ENCODE measurements at places on chromosomes 12 and 14. TPM values are rescaled to one million over a fixed set of nuclear protein-coding genes. Genes with fewer than 3 reads are reported as not detected.
A peak's percentile ranks its signal among the peaks of the same experiment; 100 is the strongest.

Gene RBP5
- polyA plus RNA-seq: 2.0 TPM

Gene RAD9B
- 0.46 TPM for polyA plus RNA-seq

Gene REM2
- polyA plus RNA-seq: 0.98 TPM

DNA sequence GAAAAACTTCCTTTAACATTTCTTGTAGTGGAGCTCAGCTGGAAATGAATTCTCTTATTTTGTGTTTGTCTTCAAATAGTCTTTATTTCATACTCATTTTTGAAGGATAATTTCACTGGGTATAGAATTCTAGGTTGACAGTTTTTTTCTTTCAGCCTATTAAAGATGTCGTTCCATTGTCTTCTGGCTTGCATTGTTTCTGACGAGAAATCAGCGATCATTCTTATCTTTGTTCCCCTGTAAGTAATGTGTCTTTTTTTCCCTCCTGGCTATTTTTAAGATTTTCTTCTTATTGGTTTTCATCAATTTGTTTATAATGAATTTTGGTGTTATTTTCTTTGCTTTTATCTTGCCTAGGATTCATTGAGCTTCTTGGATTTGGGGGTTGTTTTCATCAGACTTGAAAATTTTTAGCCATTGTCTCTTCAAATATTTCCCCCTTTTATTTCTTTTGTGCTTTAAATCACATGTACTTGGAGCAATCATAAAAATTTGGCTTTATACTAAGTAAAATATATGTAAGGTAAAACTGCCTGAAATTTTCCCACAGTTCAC, 89.4 kb downstream of the UNC79 start:
- no peak overlapping the region for H3K4me3 ChIP-seq
- no peaks in the 10 kb centered on the region for H3K27me3 ChIP-seq
- H3K27ac ChIP-seq: no peak overlapping the region

DNA sequence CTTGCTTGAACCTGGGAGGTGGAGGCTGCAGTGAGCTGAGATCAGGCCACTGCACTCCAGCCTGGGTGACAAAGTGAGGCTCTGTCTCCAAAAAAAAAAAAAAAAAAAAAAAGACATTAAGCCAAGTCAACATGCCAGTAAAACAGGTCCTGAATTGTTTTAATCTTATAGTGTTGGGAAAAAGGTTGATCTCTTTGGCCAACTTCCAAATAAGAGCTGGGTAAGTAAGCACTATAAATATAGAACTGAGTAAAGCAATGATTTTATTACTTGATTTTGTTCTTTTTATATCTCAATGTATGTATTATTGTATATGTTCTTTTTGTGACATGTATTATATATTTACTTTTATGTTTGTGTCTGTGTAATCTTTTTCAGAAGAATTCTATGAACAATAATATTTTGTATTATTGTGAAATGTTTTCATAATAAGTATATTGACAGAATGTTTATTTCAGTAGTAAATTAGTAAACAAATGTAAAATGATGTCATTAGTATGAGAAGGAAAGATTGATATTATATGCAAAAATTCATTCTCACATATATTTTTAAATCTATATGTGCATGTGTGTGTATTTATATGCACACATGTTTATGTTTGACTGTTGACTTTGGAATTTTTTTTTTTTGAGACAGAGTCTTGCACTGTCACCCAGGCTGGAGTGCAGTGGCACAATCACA, 9.6 kb upstream of the AKAP6 start:
- no peak for DNase-seq
- no peaks in the 10 kb centered on the region for H3K27me3 ChIP-seq
- no peaks in the 10 kb centered on the region for H3K36me3 ChIP-seq
- H3K27ac ChIP-seq: no peak overlapping the region
- no peak overlapping the region for H3K4me3 ChIP-seq

GRCh38 chr12:49537752-49538509, 899 bp upstream of the KCNH3 start:
- DNase-seq: no peak
- H3K27ac ChIP-seq: no peak overlapping the region
- no peak overlapping the region for H3K4me3 ChIP-seq
- peaks cover 54% of the 10 kb centered on the region for H3K27me3 ChIP-seq
- peaks cover 5% of the 10 kb centered on the region for H3K4me1 ChIP-seq

GRCh38 chr12:107091381-107091780, 2.0 kb downstream of the CRY1 start:
- DNase-seq: peak; percentile 90
- peak overlapping the region; percentile 56 for H3K27ac ChIP-seq
- no peaks in the 10 kb centered on the region for H3K36me3 ChIP-seq

- no peak for DNase-seq
- peaks cover 7% of the 10 kb centered on the region for H3K4me1 ChIP-seq
- H3K4me3 ChIP-seq: no peak overlapping the region
- H3K36me3 ChIP-seq: no peaks in the 10 kb centered on the region
- H3K27ac ChIP-seq: no peak overlapping the region
- H3K27me3 ChIP-seq: no peaks in the 10 kb centered on the region
These were observed 46.7 kb downstream of the ERH start for GRCh38 chr14:69351385-69351784.

- H3K36me3 ChIP-seq: no peaks in the 10 kb centered on the region
- no peaks in the 10 kb centered on the region for H3K4me1 ChIP-seq
- H3K4me3 ChIP-seq: no peak overlapping the region
- DNase-seq: no peak
- H3K27me3 ChIP-seq: no peaks in the 10 kb centered on the region
These were observed 21.7 kb downstream of the CPM start for GRCh38 chr12:68911197-68911718.

DNA sequence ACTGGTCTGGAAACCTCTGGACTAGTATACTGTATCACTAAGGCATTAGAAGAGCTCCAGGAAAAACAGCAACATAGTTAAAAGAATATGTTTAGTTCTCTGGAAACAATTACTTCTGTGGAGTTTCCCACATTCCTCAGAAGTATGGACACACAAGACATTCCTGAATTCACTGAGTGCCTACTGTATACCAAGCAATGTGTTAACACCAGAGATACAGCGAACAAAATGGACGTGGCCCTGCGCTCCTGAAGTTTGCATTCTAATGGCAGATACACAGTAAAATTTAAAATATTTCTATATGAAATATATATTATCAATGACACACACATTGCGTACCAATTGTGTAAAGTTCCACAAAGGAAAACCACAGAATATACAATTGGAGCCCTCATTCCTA, 1.1 kb downstream of the ANGEL1 start:
- H3K27ac ChIP-seq: no peak overlapping the region
- DNase-seq: no peak
- H3K4me1 ChIP-seq: no peaks in the 10 kb centered on the region
- H3K36me3 ChIP-seq: peaks cover 16% of the 10 kb centered on the region
- no peaks in the 10 kb centered on the region for H3K27me3 ChIP-seq

- H3K27ac ChIP-seq: no peak overlapping the region
- no peaks in the 10 kb centered on the region for H3K36me3 ChIP-seq
- H3K4me3 ChIP-seq: no peak overlapping the region
- H3K4me1 ChIP-seq: no peaks in the 10 kb centered on the region
These were observed 66.9 kb downstream of the ANKS1B start for GRCh38 chr12:99917711-99918402.

DNA sequence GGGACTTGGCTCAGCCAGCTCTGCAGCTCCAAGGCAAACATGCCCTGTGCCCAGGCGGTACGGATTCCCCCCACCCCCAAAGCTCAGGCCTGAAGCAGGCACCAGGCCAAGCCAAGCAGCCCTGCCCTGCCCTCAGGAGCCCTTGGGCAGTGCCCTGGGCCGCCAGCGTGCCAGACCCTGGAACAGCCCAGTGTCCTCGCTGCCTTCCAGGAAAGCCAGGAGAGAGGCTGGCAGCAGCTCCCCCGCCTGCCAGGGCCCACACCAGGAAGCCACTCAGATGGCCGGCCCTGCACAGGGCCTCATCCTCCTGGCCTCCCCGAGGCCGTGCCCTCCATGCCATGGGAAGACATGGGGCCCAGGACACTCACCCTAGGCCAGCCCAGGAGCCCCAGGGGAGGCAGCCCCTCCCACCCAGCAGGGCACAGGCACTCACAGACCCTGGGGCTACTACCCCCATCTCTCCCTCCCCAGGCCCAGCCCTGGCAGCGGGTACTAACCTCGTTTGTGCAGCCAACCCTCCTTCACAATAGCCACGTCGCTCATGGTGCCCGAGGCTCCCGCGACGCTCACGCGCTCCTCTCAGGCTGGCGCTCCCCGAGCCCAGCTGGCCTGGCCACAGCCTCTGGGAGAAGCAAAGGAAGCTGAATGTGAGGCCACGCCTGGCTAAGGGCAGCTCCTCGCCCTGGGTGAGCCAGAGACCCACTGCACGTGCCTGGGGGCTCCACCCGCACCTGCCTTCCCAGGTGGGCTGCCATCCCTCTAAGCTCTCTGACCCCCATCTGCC, 3.3 kb downstream of the AKT1 start:
- H3K36me3 ChIP-seq: no peaks in the 10 kb centered on the region
- no peak for DNase-seq
- peak overlapping the region; percentile 21 for H3K27ac ChIP-seq

- no peak overlapping the region for H3K4me3 ChIP-seq
- no peaks in the 10 kb centered on the region for H3K4me1 ChIP-seq
- DNase-seq: no peak
- H3K27ac ChIP-seq: no peak overlapping the region
These were observed 2.9 kb downstream of the KRT2 start for GRCh38 chr12:52649066-52649465.

GRCh38 chr12:50951112-50951511, 1.2 kb upstream of the HIGD1C start:
- no peaks in the 10 kb centered on the region for H3K27me3 ChIP-seq
- H3K4me3 ChIP-seq: no peak overlapping the region
- no peak for DNase-seq
- no peak overlapping the region for H3K27ac ChIP-seq
- no peaks in the 10 kb centered on the region for H3K4me1 ChIP-seq

DNA sequence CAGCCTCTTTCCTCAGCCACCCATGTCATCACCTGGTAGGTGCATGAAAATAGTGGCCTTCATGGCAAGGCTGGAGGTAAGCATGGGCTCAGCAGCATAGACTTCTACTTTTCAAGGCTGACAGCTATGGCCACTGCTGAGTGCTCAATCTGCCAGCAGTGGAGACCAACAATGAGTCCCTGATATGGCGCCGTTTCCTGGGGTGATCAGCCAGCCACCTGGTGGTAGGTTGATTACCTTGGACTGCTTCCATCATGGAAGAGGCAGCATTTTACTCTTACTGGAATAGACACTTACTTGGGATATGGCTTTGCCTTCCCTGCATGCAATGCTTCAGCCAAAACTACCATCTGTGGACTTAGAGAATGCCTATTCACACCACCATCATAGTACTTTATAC, 39.5 kb upstream of the USP44 start:
- H3K27me3 ChIP-seq: no peaks in the 10 kb centered on the region
- H3K36me3 ChIP-seq: no peaks in the 10 kb centered on the region
- H3K27ac ChIP-seq: no peak overlapping the region
- H3K4me3 ChIP-seq: no peak overlapping the region
- H3K4me1 ChIP-seq: no peaks in the 10 kb centered on the region

- no peak overlapping the region for H3K27ac ChIP-seq
- H3K27me3 ChIP-seq: no peaks in the 10 kb centered on the region
- H3K4me1 ChIP-seq: no peaks in the 10 kb centered on the region
- DNase-seq: no peak
- H3K36me3 ChIP-seq: no peaks in the 10 kb centered on the region
These were observed 38.1 kb downstream of the BBS10 start for GRCh38 chr12:76310110-76310509.

DNA sequence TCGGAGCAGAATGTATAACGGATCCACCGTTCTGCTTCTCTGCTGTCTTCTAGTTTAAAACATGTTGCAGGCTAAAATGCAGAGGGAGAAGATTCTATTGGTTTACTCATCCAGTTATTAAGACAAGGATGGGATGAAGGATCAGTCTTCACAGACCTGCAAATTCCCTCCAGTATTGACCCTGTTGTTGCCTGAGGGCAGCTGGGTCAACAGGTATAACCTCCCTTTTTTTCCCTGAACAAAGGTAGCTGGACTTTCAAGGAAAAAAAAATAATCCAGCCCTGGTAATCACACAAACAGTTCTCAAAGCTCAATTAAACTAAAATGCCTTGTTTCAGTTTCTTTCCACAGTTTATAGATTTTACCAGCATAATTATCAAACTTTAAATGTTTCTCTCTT, 480.6 kb downstream of the ZFP36L1 start:
- no peaks in the 10 kb centered on the region for H3K36me3 ChIP-seq
- H3K27ac ChIP-seq: no peak overlapping the region
- H3K4me3 ChIP-seq: no peak overlapping the region
- no peaks in the 10 kb centered on the region for H3K27me3 ChIP-seq
- H3K4me1 ChIP-seq: peaks cover 48% of the 10 kb centered on the region

GRCh38 chr12:125263385-125263784, 198.2 kb downstream of the AACS start:
- no peak overlapping the region for H3K27ac ChIP-seq
- H3K4me1 ChIP-seq: no peaks in the 10 kb centered on the region
- no peaks in the 10 kb centered on the region for H3K36me3 ChIP-seq
- H3K27me3 ChIP-seq: no peaks in the 10 kb centered on the region
- no peak overlapping the region for H3K4me3 ChIP-seq

- no peaks in the 10 kb centered on the region for H3K27me3 ChIP-seq
- peak overlapping the region; percentile 99 for H3K27ac ChIP-seq
- peak; percentile 89 for DNase-seq
- peaks cover 1% of the 10 kb centered on the region for H3K4me1 ChIP-seq
- peaks cover 15% of the 10 kb centered on the region for H3K36me3 ChIP-seq
These were observed 522 bp downstream of the TUBA1A start for GRCh38 chr12:49188201-49188915.

GRCh38 chr14:42429401-42429800, 822.7 kb downstream of the LRFN5 start:
- no peaks in the 10 kb centered on the region for H3K4me1 ChIP-seq
- H3K27ac ChIP-seq: no peak overlapping the region
- no peak for DNase-seq
- H3K36me3 ChIP-seq: no peaks in the 10 kb centered on the region

All from lung (tissue), 17 donors.